ENCODE measurements at places on chromosomes 2 and 18. TPM values are rescaled to one million over a fixed set of nuclear protein-coding genes. Genes with fewer than 3 reads are reported as not detected.

The NAT8 gene
- total RNA-seq: not detected

The REG3G gene
- total RNA-seq: not detected

The SCN3A gene
- total RNA-seq: not detected

The EPB41L3 gene
- total RNA-seq: 12.8 TPM

The UGT1A10 gene
- total RNA-seq: not detected

The FER1L5 gene
- 0.69 TPM for total RNA-seq

The REG1B gene
- not detected for total RNA-seq

The FAM124B gene
- total RNA-seq: 2.0 TPM

The REEP1 gene
- total RNA-seq: 1.5 TPM

The THSD7B gene
- 2.2 TPM for total RNA-seq

The FSIP2 gene
- 1.4 TPM for total RNA-seq

The SCN1A gene
- total RNA-seq: 1.9 TPM

The OTOS gene
- total RNA-seq: not detected

The BCL11A gene
- 59.3 TPM for total RNA-seq

The CDCA7 gene
- total RNA-seq: 75.7 TPM

The SPIRE1 gene
- total RNA-seq: 21.5 TPM

The ZNF804A gene
- not detected for total RNA-seq

The REG1A gene
- not detected for total RNA-seq

The MLPH gene
- total RNA-seq: 17.0 TPM

The MYO1B gene
- 61.2 TPM for total RNA-seq

The CCDC102B gene
- 0.78 TPM for total RNA-seq

GRCh38 chr2:164464376-164464775 lies 156.9 kb downstream of the GRB14 start:
- DNase-seq: no peak

GRCh38 chr2:96913398-96914202 lies 43.7 kb upstream of the SEMA4C start:
- no peak for DNase-seq

DNA sequence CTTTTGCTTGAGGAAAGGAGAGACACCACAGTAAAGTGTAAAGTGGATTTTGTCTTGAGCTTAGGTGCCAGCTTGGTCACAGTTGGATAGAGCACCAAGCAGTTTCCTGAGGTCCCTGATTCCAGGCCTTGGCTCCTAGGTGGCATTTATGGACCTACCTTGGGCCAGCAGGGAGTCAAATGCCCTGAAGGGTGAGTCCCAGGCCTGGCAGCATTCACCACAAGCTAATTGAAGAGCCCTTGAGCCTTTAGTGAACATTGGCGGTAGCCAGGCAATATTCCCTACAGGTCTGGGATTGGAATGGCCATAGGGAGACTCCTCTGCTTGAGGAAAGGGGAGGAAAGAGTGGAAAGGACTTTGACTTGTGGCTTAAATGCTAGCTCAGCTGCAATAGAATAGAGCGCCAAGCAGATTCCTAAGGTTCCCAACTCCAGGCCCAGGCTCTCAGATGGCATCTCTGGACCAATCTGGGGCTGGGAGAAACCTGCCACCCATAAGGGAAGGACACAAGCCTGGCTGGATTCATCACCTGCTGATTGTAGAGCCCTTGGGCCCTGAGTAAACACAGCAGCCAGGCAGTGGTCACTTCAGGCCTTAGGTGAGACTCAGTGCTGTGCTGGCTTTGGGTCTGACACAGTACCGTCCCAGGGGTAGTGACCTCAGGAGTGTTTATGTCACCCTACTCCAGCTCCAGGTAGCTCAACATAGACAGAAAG lies 137.5 kb upstream of the OTOS start:
- no peak for DNase-seq

GRCh38 chr2:118062048-118062447 lies 26.2 kb upstream of the INSIG2 start:
- DNase-seq: no peak

- DNase-seq: no peak
Measured at GRCh38 chr2:68936889-68937288, 15.8 kb downstream of the GKN2 start.

- no peak for DNase-seq
Measured at GRCh38 chr2:158817588-158817987, 22.5 kb downstream of the DAPL1 start.

GRCh38 chr2:209633911-209634310 lies 137.7 kb upstream of the UNC80 start:
- no peak for DNase-seq

GRCh38 chr2:238847841-238848690 lies at the start of gene TWIST2:
Gene TWIST2 (plus strand): TSS chr2:238848085. CDS start chr2:238848216, 131 bp downstream.
- DNase-seq: no peak

DNA sequence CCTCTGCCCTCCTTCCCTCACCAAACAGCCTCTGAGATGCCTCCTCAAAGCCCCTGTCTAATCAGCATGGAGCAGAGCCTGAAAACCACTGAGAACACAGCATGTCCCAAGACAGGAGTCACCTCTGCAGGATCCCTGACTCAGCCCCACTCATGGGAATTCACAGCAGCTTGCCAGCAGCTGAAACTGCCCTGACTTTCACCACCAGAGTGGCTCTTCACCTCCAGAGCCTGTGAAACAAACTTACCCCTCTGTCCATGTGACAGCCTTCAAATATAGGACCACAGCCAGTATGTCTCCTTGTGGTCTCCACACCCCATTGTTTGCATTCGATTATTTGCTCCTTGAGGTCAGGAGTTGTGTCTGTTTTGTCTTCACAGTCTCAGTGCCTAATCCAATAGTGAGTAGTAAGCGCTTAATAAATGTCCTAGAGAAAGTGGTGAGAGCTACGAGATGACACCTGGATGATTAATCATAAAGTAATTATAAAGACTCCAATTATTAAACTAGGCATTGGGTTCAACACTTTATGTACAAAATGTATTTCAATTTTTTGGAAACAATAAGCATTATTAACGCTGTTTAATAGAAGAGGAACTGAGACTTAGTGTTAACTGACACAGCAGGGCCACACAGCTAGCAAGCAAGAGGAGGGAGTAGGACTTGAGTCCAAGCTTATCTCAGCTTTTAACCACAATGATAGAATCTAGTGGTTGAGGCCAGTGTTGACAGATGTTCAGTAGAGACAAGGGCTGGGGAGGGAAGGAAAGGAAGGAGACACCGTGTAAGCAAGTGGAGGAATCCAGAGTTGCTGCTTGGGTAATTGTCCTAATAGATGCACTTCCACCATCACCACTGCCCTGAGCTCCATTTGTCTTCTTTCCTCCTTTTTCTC lies 358.7 kb upstream of the TNP1 start:
- no peak for DNase-seq

- DNase-seq: no peak
Measured at GRCh38 chr2:224982910-224983711, 59.2 kb downstream of the DOCK10 start.

- no peak for DNase-seq
Measured at GRCh38 chr2:9373047-9373446, 50.3 kb downstream of the ITGB1BP1 start.

GRCh38 chr2:205582366-205582765 lies 99.9 kb upstream of the NRP2 start:
- DNase-seq: no peak

- DNase-seq: no peak
Measured at GRCh38 chr2:207901829-207902228, 123.5 kb downstream of the PLEKHM3 start.

GRCh38 chr2:233061591-233062450 lies 1.7 kb downstream of the INPP5D start:
- DNase-seq: no peak

DNA sequence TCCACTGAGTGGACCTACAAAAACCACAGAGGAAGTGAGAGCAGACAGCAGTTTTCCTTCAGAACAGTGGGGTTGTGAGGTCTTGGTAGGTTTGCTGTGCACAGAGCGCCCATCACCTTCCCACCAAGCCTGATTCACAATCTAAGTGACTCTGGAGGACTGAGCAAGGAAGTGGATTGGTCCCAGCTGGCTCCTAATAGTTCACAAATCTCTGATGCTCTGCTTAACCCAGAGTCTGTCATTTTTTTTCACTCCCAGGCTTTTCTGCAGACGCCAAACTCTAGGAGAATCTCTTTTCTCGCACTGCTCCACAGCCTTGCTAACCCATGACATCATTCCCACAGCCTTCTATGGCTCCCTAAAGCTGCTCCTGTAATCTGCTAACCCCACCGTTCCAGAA lies 280.4 kb downstream of the C1D start:
- no peak for DNase-seq

GRCh38 chr2:151774506-151774905 lies 40.2 kb upstream of the NEB start:
- no peak for DNase-seq

- DNase-seq: peak; percentile 57
Measured at GRCh38 chr18:13500227-13500865, 226.0 kb downstream of the FAM210A start.

DNA sequence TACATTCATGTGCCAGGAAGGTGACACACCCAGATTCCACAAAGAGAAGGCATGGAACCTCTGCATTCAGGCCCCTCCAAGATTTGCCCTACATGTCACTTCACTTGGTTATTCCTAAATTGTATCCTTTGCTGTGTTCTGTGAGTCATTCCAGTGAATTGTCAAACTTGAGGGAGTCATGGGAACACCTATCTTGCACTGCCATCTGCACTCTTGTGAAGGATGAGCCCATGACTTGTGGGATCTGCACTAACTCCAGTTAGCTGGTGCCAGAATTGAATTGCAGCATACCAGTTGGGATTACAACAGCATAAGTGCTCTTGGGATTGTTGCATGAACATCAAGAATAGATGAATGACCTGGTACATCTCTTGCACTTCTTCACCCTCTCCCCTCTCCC lies 1288.0 kb upstream of the ZEB2 start:
- DNase-seq: no peak

GRCh38 chr2:196341277-196341841 lies 170.0 kb upstream of the STK17B start:
- no peak for DNase-seq

GRCh38 chr18:3830604-3831003 lies 380.6 kb downstream of the TGIF1 start:
- DNase-seq: no peak

- no peak for DNase-seq
Measured at GRCh38 chr2:184049566-184049965, 548.8 kb upstream of the ZNF804A start.

GRCh38 chr2:100339823-100340222 lies 17.5 kb upstream of the LONRF2 start:
- DNase-seq: no peak

DNA sequence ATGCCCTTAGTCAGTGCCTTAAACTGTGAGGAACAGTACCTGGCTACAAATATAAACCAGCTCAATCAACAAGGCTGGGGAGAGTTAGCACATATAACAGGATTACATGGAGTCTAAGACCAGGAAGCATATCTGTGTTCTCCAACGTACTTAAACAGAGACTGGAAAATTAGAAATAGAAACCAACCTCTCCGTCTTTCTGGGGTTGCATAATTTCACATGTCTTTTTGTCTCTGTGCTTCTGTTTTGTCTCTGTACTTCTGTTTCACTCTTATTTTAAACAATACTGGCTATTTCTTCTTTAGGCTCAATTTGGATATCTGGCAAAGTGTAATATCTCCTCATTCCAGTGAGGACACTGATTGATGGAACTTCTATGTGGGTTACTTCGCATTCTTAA lies 749.0 kb upstream of the ZEB2 start:
- DNase-seq: no peak

GRCh38 chr2:100676346-100676745 lies 113.6 kb downstream of the PDCL3 start:
- DNase-seq: no peak

- no peak for DNase-seq
Measured at GRCh38 chr18:76530846-76531245, 35.8 kb upstream of the ZNF516 start.

- DNase-seq: no peak
Measured at GRCh38 chr2:60862642-60863041, 18.7 kb upstream of the REL start.

DNA sequence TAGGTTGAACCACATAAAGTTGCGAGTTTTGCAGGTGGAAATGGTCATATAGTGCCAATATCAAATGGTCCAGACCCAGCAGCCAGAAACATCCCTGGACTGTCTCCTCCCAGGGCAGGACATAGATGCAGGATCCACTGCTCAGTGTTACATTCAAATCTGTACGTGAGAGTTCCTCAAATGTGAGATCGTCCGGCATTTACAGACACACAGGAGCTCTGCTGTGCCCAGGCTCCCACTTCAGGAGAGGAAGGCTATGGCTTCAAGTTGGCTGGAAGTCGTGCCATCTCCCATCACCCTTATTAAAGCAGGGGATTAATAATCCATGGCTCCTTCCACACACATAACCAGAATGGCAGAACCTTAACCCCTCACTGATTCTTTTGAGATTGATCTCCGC lies 688.2 kb upstream of the HS6ST1 start:
- DNase-seq: no peak

- no peak for DNase-seq
Measured at GRCh38 chr2:197851451-197851850, 47.1 kb downstream of the PLCL1 start.

DNA sequence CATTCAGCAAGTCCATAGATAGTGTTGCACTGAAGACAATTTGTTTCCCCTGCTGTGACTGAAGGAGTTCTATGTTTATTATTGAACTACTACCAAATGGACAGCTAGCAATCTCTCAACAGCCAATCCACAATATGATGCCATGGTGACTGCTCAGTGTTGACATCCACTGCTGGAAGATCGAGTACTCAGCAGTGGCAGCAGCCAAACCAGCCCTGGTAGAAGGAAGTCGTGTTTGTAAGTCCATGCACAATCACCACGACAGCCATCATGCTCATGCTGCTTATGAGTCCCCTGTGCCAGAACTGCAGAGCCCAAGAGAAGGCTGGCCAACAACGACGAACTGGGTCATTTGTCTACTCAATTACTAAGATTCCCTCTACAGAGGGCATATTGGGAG lies 66.4 kb downstream of the OSR1 start:
- no peak for DNase-seq

Data from H1 (cell line).